ENCODE measurements at places on chromosomes 1 and 21.

DNA sequence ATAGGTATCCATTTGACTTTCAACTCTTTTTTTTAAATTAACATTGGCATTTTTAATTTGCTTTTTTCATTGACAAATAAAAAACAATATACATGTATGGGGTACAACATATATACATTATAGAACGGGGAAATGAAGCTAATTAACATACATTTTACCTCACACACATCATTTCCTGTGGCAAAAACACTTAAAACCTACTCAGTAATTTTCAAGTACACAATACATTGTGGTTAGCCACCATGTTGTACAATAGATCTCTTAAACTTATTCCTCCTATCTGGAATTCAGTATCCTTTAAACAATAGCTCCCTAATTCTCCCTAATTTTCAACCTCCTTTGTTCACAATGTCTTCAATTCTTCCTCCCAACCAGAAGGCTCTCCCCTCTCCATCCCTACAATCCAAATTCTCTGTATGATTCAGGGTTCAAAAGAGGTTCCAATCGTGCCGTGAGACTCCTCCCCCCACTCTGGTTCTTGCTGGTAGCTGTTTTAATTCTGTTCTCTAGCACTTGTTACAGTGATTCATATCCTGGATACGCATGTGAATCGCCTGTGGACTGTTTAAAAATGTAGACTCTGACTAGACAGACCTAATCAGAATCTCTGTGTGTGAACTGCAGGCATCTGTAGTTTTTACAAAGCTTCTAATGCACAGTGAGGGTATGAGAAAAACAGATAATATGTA lies 87.6 kb upstream of the DUSP10 start:
- peak; percentile 61 for DNase-seq

DNA sequence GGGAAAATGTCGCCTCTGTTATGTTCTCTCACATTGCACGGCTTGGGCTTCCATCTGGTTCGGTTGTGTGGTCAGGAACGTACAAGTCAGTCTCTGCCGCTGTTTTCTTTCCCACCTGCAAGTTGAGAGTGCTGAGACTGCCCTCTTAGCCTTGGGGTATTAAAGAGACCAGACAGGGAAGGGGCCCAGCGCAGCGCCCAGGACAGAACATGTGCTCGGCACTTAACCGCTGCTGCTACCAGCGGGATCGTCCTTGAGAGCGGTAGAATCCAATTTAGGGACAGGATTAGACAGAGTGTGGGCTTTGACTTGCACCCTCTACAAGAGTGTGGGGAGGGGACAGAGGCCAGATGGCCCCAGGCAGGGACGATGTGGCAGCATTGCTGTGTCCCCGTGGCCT lies 17.7 kb upstream of the AGPAT3 start:
- DNase-seq = no peak

DNA sequence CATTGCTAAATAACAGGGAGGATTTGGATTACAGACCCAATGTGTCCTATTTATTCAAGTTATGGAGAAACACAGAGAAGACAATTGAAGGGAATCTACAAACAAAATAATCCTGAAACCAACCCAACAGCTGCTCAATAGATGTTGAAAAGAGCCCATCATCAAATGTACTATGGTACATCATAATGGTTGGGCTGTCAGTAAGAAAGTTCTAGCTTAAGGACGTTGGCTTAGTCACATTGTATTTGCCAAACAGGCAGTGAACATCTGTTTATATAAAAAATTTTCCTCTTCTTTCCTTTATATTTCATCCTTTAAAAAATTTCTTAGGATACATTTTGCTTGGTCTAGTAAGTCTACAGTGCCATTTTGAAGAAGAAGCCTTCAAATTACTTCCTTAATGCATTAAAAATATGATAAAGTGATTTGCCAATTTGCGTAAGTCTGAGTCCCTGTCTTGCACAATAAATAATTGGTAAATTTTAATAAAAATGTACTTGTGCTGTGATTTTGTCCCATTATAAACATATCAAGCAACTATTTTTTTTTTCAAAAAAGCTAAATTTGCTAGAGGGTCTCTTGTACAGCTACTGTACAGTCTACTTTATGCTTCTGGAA lies 14.4 kb downstream of the MAP3K7CL start:
- DNase-seq = peak; percentile 44

DNA sequence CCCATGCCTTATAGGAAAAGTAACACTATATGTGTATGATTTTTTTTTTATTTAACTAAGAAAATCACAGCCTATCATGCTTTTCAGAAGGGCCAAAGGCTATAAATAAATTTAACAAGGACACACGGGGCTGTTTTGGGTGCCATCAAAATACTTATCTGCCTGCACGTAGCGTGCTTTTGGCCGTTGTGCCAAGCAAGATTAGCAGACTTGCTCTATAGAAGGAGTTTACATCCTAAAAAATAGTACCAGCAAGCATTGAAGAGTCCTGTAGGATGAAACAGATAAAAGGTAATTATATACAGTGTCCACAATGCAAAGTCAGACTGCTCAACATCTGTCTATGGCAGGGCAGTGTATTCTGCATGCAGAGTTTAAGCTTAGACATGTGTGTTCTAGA lies 3.7 kb downstream of the OLIG1 start:
- no peak for DNase-seq

DNA sequence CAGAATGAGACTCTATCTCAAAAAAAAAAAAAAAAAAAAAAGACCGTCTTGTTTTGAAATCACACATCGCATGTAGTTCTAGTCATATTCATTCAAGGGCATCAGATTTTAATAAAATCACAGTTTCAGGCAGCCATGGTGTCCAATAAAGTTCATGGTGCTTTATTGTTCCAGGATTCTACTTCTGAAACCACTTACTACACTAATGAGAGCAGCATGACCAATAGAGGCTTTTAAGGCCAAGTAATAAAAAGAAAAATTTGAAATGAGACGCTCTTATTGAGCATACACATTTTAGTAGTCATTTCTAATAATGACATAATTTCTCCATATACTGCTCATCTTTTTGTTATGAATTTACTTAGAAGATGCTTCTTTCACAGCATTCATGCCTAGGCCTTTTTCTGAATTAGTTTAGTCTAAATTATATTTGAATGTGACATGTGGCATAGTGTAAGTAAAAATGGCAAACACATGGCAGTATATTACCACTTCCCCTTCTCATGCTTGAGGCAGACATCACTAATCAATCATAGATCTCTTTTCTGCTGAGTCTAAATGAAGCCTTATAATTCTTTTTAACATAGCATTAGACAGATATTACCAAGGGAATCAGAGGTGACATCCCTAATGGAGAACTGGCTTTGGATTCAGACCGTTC lies 18.5 kb downstream of the NTMT2 start:
- no peak for DNase-seq

- DNase-seq = no peak
Measured at GRCh38 chr1:221315330-221315729, 426.6 kb downstream of the DUSP10 start.

- no peak for DNase-seq
Measured at GRCh38 chr1:186648613-186649012, 31.6 kb downstream of the PTGS2 start.
